ENCODE measurements at places on chromosomes 5 and 9.

DNA sequence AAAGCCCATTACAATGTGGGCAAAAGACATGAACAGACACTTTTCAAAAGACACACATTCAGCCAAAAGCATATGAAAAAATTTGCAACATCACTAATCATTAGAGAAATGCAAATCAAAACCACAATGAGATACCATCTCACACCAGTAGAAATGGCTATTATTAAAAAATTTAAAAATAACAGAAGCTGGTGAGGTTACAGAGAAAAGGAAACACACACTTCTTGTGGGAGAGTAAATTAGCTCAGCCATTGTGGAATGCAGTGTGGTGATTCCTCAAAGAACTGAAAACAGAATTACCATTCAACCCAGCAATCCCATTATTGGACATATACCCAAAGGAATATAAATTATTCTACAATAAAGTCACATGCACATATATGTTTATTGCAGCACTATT is 585.2 kb upstream of the TUSC1 start:
- DNase-seq: no peak

DNA sequence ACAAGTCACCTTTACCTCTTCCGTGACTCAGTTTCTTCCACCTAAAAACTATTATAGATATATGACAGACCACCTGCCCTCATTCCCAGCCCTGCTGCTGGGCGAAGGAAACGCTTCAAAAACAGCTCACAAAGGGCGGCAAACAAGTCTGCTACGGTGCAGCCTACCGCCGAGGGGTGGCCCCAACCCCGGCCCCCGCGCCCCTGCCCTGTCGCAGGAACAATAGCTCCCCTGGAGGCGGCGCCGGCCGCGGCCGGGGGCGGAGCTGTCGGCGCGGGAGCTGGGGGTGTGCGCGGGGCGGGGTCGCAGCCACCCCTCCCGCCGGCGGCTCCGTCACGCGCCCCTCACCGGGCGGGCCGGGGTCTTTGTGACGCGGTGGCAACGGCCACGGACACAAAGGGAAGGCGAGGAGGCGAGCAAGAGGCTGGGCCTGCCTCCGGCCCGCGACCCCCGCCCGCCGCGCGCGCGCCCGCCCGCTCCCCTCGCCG is at the start of gene TMEFF1:
TSS of gene TMEFF1 (plus strand) at position 362 of the 488 bp plus-strand sequence. CDS start 396 bp downstream, outside the sequence.
- peak; percentile 23 for DNase-seq

GRCh38 chr5:168889039-168889438 is 309.9 kb upstream of the PANK3 start:
- DNase-seq: no peak

DNA sequence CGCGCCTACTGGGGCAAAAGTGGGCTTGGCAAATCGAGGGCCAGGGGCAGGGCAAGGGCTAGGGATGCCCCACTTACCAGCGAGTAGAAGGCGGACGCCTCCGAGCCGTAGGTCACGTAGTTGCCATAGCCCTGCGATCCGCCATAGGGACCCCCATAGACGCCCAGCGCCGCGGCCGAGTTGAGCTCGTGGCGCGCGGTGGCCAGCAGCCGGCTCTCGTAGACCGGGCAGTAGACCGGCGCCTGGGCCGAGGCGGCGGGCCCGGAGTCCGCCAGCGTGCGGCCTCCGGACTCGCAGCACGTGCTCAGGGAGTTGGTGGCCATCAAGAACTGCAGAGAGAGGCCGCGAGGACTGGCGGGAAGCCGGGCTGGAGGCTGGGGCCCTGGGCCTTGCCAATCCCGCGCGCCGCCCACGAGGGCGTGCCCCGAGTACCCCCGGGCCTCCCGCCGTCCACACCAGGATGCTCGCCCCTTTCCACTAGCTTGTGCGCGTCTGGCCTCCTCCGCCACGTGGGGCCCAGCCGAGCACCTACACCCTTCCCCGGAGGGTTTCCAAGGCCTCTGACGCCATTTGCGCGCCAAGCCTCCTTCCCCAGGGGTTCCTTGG is 891 bp downstream of the IRX4 start:
- DNase-seq: no peak

DNA sequence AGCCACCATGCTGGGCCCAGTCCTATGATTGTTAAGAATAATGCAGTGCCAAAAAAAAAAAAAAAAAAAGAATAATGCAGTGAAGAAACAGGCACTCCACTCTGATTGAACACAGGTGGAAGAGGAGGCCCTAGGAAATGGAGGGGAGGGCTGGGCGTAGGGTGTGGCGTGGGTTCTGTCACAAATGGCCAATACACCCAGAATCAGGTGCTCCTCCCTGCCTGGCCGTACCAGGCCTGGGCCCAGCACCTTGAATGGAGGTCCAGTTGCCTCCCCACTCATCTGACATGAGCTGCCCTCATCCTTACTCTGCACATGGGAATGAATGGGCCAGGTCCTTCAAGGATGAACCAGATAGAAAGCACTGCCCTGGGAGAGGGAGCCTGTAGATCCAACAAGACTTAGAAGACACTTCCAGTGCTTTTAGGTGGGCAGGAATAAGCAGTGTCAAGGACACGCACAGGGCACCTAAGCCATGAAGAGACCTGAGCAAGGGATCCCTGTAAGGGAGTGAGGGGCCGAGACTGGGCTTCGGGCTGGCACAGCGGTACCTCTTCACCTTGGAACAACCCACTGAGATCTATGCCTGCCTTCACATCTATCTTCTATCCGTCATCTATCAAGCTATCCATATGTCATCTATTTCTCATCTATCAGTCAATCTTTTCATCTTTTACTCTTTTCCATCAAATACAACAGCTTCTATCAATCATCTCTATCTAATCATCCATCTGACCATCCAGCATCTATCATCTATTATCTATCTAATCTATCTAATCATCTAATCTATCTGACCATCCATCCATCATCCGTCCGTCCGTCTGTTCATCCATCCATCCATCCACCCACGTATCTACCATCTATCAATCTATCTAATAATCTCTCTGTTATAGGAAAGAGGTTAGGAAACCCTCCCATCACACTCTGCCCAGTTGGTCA is 15.9 kb downstream of the NINJ1 start:
- DNase-seq: peak; percentile 0

DNA sequence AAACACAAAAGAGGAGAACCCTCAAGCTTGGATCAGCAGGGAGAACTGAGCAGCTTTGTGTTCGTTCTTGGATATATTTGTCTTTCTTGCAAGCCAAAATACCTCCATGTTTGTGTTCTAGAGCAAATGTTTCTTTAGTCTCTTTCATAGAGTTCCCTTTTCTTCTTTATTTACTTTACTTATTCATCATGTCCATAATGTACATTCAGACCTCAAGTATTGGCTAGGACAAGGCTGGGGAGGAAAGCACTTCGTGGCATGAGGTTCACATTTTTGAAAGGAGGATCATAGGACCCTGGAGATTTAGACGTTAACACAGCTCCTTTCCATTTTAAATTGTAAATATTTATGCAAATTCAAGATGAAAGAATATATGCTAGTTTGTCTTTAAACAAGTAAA is 590.2 kb upstream of the MEF2C start:
- DNase-seq: no peak

- DNase-seq: no peak
Measured at GRCh38 chr5:55042886-55043285, 18.8 kb downstream of the GZMK start.

GRCh38 chr5:159827861-159828260 is 88.4 kb upstream of the ADRA1B start:
- no peak for DNase-seq

DNA sequence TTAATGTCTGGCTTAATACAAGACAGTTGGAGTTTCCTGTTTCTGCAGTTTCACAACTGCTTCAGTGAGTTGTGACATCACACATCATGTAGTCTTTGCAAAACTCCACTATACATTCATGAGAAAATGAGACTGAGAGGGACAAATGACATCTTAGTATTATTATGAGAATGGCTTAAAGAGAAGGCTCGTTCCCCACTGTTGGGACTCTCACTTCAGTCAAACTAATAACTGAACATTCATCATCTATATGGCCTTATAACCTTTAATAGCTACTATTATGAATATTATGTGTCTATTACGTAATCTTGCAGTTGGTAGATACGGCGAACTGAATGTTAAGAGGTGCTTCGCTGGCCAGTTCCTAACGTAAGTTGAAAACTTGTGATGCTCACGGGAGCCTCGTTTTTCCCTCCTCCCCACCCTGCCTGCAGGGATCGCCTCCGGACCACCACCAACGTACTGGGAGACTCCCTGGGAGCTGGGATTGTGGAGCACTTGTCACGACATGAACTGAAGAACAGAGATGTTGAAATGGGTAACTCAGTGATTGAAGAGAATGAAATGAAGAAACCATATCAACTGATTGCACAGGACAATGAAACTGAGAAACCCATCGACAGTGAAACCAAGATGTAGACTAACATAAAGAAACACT is 79.4 kb downstream of the SLC1A3 start:
- peak; percentile 16 for DNase-seq

GRCh38 chr5:132325691-132326090 is 31.5 kb downstream of the SLC22A4 start:
- no peak for DNase-seq

DNA sequence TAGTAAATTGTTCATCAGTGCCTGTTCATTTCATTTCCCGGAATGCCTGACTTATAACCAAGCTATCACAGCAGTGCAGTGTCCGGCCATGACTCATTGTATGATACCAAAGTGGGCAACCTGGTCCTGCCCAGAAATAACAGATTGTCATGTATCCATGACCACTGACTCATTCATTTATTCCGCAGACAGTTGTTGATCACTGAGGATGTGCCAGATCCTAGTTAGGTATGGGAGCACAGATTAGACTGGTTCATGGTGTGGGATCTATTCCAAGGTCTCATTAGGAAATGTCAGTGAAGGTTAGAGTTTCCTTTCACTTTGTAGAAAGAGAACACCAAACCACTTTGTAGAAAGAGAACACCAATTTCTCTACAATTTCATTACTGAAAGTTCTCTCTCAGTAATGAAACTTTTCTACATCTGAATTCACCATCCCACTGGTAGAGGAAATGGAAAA is 8.7 kb downstream of the NREP start:
- no peak for DNase-seq

GRCh38 chr5:177067503-177067902 is 19.2 kb upstream of the FGFR4 start:
- DNase-seq: no peak

- no peak for DNase-seq
Measured at GRCh38 chr5:39678534-39678933, 253.8 kb upstream of the DAB2 start.

- no peak for DNase-seq
Measured at GRCh38 chr5:35660451-35660850, 42.8 kb downstream of the SPEF2 start.

DNA sequence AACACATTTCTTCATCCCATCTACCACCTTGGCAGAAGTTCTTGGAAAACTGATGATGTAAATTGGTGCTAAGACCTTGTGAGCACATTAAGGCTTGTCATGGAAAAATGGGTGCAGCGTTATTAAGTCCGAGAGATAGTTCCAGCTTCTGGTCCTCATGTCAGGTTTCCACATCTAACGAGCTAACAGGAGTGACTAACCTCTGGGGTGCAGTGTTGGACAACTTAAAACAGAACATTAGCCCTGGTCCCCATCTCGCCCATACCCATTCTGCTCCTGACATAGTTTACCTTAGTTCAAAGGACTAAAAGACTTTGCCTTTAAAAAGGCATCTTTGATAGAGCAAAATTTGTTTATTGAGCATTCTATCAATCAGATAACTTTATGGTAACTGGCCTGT is 128.0 kb downstream of the SLC1A3 start:
- DNase-seq: no peak

- peak; percentile 29 for DNase-seq
Measured at GRCh38 chr5:68460147-68460798, 244.7 kb downstream of the PIK3R1 start.

GRCh38 chr9:118364266-118365106 is 660.3 kb downstream of the TLR4 start:
- DNase-seq: no peak

DNA sequence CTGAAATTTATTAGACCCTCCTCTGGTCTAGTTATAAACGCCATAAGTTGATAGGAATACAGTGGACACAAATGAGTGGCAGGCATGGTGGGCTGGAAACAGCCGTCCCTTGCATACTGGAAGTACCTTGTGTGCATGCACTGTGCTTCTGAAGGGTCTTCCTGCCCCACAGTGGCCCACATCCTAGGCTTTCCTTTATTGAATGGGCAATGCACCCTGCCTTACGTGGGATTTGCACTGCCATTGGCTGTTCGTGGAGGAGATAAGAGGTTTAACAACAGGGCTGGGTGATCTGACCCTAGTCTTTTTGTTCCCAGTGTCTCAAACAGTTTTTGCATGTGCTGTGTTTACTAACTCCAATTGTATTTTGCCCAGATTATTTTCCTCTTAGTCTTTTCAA is 480.8 kb downstream of the GADD45G start:
- DNase-seq: no peak

DNA sequence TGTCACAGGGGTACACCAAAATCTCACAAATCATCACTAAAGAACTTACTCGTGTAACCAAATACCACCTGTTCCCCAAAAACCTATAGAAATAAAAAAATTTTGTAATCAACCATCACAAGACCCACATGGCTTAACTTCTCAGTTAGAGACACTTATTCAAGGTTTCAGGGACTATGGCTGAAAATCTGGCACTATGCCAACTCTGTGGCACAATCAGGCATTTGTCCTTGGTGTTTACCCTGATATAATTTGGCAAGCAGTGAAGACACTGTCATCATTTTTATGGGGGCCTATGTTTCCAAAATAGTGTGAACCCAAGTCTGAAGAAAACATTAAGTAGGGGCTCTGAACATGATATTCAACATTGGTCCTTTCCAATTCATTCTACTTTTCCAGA is 59.0 kb downstream of the ZNF622 start:
- DNase-seq: no peak

DNA sequence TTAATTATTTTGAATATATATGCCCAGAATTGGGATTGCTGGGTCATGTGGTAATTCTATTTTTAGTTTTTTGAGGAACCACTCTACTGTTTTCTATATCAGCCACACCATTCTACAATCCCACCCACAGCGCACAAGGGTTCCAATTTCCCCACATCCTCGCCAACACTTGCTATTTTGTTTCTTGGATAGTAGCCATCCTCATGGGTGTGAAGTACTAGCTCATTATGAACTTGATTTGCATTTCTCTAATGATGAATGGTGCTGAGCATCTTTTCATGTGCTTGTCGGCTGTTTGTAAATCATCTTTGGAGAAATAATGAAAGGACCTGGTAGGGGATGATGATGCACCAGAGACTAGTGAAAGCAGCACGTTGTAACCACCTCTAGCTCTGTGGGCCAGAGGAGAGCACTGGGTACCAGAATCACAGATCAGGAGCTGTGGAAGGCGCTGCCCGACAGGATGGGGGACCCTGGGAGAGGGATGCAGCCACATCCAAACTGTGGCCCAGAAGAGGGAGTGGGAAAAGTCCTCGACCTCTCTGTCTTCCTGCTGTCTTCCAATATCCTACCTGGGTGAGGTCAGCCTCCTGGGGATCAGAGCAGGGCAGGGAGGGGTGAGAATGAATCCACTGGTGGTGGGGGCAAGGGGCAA is 155.4 kb downstream of the RGS3 start:
- no peak for DNase-seq

GRCh38 chr9:111794835-111795556 is at the start of gene SHOC1:
Gene SHOC1 (minus strand): TSS chr9:111794937. CDS start chr9:111791418, 3,519 bp downstream.
- no peak for DNase-seq

All from CD4-positive, alpha-beta T cell treated with Interleukin-1 beta for 1 hour (primary cell).